Renal cortex interstitium (tissue), 15 donors: ENCODE measurements at places on chromosomes 4 and X.

- DNase-seq = no peak
Observed at GRCh38 chr4:113788888-113789287, 27.4 kb upstream of the CAMK2D start.

GRCh38 chr4:36256398-36256891 lies 12.1 kb upstream of the ARAP2 start:
- no peak for DNase-seq

- DNase-seq = no peak
Observed at GRCh38 chr4:57055886-57056285, 54.3 kb downstream of the IGFBP7 start.

GRCh38 chr4:106165351-106166010 lies 150.5 kb downstream of the TBCK start:
- DNase-seq = no peak
